ENCODE measurements at places on chromosomes 11 and 22.

- no peak for DNase-seq
These were observed 15.0 kb downstream of the AASDHPPT start for GRCh38 chr11:106092446-106092845.

DNA sequence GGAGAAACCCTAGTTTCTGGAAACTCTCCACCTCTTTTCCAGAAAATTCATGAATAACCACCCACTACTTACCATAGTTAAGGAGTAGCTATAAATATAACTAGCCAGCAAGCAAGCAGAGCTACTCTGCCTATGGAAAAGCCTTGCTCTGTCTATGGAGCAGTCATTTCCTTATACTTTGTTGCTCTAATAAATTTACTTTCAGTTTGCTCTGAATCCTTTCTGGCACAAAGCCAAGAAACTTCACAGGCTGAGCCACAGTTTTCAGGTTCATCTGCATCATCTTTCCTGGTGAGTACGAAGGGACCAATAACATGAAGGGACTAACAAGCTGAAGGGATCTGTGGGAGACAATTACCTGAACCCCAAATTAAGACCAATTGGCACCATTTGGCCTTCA is 4.6 kb downstream of the OR4C45 start:
- no peak for DNase-seq

- no peak for DNase-seq
These were observed 22.4 kb downstream of the PPFIA1 start for GRCh38 chr11:70292863-70293262.

GRCh38 chr11:118313242-118313641 is 8.7 kb downstream of the CD3E start:
- no peak for DNase-seq

DNA sequence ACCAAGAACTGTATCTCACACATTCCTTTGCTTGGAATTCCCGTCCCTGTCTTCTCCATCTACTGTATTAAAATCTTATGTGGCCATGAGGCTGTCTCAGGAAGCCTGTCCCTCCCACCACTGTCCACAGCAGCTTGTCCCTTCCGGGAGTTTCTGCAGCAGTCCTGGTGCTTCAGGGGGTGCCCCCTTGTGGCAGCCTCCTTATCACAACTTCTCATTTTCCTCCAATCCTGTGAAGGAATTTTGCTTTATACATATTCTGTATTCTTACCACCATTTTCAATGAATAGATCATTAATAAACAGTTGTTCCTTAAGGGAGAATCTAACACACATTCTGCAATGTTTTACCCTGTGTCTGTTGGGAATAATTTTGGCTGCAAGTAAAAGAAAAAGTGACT is 220.4 kb upstream of the RAG2 start:
- no peak for DNase-seq

- DNase-seq: no peak
These were observed 69.7 kb downstream of the NELL1 start for GRCh38 chr11:20739107-20739506.

GRCh38 chr22:24400726-24401596 is 26.4 kb upstream of the ADORA2A start:
- DNase-seq: no peak

DNA sequence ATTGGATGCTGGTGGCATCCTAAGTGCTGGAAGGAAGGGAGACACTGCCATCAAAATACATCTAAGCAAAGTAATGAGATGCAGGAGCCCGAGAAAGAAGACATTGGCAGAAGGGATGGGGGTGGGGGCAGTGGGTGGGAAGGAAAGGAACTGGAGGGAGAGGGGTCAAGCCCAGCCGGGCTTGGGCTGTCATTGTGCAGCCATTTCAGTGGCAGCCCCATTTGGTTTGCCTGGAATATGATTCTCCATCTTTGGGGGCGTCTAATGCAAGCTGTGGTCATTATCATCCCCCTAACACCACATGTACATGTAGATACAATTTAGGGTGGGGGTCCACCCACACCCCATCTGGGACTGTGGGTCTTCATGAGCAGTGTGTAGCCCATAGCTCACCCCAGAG is 13.9 kb upstream of the ACCSL start:
- no peak for DNase-seq

DNA sequence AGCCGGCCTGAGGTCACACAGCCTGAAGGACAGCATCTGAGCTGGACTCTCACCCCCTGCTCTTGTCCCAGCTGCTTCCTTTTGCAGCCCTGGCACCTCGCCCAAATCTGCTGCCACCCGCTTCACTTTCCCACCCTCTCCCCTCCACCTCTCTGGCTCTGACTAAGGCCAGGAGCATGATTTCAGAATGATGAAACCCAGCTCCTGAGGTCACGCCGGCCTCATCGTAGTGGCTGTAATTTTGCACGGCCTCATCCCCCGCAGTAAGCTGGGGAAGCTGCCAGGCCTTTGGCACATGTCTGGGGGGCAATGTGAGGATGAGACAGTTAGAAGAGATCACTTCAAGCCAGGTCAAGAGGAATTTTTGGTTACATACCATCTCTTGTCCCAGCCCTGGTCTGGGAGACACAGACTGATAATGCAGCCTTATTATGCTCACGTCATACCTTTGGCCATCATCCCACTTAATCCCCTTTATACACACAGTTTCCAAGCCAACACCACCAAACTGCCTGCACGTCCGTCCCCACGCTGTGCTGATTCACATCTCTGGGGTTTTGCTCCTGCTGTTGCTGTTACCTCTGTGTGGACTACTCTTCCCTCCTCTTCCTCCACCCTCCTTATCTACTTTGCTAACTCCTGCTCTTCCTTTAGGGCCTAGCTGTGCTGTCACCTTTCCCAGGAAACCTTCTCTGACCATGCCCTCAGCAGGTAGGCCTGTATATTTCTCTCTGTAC is 58.1 kb downstream of the CHRDL2 start:
- DNase-seq: peak; percentile 95

DNA sequence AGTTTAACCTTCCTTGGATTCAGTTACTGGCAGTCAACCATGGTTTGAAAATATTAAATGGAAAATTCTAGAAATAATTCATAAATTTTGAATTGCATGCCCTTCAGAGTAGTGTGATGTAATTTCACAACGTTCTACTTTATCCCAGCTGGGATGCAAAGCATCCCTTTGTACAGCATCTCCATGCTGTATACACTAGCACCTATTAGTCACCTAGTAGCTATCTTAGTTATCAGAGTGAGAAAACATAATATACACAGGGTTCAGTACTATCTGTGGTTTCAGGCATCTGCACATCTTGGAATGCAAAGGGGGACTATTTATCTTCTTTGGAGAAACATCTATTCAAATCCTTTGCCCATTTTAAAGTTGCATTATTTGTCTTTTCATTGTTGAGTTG is 30.8 kb downstream of the CBL start:
- no peak for DNase-seq

GRCh38 chr11:120738516-120739046 is 227.0 kb downstream of the GRIK4 start:
- DNase-seq: no peak

DNA sequence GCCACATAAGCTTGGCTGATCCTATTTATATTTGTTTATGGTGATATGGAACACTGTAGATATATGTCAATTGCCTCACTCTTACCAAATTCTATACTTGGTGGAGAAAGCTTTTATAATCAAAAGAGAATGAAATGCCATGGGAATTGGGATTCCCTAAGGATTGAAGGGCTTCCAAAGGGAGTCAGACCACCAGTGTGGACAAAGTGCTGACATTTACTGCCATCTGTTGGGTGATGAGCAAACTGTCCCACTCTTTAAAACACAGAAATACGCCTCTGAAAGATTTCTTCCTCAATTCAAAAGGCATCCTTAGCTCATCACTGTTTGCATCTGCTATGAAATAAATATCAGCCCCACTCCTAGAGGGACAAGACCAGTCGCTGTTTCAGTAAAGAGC is 7.1 kb downstream of the SLC1A2 start:
- DNase-seq: no peak

DNA sequence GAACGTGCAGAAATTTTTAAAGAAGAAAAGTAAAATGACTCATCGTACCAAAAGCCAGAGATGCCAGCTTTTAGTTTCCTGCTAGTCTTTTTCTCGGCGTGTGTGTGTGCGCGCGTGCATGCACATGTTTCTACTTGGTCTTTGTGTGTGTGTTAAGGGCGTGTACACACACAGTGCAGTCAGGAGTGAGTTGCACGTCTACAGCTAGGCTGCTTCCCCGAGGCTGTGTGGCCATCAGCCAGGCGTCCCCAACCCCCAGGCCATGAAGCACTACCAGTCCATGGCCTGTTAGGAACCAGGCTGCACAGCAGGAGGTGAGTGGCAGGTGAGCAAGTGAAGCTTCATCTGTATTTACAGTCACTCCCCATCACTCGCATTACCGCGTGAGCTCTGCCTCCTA is 36.4 kb downstream of the KCNQ1 start:
- DNase-seq: no peak

DNA sequence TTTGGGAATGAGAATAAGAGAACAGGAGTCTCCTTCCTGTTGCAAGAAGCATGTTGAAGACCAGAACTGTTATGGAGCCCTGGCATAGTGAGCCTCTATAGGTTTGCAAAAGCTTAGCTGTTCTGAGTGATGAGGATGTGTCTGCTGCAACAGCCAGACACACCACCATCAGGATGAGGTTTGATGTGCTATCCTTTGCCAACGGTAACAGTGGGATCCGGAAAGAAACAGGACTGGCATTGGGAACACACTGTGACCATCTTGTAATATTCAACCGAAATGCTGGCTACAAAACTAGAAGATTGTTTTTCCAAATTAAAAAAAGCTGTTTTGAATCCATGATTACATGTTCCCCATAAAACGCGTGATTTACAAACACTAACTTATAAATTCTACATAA is 117.0 kb downstream of the ME3 start:
- DNase-seq: no peak

- DNase-seq: no peak
These were observed 439.1 kb downstream of the METTL15 start for GRCh38 chr11:28547321-28547741.

DNA sequence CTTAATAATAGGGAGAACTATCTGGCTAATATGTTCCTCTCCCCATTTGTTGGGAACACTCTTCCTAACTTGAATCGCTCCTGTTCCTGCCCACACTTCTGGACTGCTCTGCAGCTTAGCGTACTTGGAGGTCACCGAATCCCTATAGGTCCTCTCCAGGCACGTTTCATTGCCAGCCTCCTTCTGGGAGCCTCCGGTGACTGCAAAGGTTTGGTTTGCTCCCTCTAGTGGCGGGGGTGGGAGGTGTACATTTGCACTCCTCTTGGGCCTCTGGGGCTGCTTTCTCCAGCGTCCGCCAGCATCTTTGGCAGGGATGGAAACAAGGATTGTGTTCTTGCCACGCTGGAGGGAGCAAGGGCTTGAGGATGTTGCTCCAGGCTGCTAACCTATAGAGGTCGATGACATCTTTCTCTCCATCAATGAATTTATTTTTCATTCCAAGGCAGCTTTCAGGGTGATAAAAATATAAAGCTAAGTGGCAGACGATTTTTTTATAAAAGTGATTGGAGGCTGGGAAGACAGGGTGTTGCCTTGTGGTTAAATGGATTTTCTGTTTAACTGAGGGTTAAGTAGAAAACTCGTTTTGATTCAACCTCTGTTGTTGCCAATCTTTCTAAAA is 48.7 kb downstream of the TSPAN18 start:
- no peak for DNase-seq

DNA sequence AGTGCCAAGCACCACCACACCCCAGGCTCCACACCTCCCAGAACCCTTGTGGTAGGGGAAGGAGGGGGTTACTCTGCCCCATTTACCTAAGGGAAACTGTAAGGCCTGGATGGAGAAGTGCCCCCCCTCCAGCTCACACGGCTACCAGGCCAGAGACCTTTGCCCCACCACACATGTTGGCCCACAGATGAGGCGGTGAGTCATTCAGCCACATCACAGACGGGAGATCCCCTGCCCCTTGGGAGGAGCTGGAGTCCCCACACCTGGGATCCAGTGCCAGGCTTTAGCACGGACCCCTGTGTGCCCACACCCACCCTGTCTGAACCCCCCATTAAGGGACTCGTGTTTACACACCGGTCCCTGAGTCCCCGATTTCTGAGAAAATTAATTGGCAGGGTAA is 24.9 kb downstream of the CDKN1C start:
- DNase-seq: no peak

DNA sequence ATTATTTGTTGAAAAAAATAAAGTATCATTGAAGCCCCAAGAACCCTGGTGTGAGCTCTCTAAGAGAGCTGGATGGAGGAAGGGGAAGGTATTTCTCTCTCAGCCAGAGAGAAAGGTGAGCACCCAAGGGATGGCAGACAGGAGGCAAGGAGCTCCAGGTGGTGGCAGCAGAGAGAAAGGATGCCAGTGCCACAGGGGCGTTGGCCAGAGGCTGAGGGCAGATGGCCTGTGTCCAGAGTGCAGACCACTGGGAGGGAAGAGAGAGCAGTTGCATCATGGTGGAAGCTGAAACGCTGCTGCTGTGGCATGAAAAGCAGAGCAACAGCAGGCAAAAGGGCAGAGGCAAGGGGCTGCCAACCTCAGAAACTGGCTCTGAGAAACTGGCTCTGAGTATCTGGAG is 8.5 kb downstream of the SPON1 start:
- peak; percentile 10 for DNase-seq

- no peak for DNase-seq
These were observed 38.4 kb downstream of the GRK3 start for GRCh38 chr22:25602916-25603315.

- DNase-seq: no peak
These were observed 10.7 kb upstream of the FAM83F start for GRCh38 chr22:39984006-39984405.

- no peak for DNase-seq
These were observed 6.9 kb downstream of the TSPAN32 start for GRCh38 chr11:2308713-2309112.

- DNase-seq: no peak
These were observed 7.4 kb downstream of the BMAL1 start for GRCh38 chr11:13284776-13285588.

DNA sequence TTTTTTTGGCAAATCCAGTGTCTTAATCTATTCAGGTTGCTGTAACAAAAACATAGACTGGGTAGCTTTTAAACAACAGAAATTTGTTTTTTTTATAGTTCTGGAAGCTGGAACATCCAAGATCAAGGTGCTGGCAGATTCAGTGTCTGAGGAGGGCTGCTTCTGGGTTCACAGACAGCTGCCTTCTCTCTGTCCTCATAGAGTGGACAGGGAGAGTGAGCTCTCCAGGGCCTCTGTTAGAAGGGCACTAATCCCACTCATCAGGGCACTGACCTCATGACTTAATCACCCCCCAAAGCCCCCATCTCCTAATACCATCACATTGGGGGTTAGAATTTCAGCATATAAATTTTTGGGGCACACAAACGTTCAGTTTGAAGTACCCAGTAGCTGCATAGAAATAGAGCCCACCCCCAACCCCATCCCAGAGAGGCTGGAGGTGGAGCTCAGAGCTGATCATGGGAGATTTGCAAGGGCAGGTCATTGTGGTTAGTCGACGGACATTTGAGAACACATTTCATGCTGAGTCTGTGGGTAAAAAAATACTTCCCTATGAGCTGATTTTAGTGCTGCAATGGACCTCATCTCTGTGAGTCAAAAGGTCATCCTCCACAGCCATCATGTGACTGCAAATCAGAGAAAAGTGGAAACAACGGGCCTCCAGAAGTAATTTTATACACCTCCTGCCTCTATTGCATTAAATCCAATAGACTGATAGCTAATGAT is 203.1 kb upstream of the CADM1 start:
- no peak for DNase-seq
